ENCODE measurements at places on chromosomes 7 and 10.
A peak's percentile ranks its signal among the peaks of the same experiment; 100 is the strongest.

DNA sequence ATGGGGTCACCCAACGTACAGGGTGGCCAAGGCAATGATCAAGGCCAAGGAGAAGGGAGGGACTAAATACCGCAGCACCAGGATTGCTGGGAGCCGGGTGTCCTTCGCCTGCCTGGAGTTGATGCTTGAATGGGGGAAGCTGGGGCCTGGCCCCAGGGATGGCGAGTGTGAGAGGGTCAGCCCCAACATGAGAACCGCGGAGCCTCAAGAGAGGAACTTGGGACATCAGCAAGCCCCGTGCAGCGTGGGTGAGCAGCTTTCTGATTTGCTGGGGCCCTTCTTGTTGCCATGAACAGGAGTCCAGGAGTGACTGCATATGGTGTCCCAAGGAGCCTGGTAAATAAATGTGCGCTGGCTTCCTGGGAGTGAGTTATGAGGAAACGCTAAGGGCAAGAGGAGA is 72.8 kb upstream of the PITRM1 start:
- DNase-seq, result no peak

DNA sequence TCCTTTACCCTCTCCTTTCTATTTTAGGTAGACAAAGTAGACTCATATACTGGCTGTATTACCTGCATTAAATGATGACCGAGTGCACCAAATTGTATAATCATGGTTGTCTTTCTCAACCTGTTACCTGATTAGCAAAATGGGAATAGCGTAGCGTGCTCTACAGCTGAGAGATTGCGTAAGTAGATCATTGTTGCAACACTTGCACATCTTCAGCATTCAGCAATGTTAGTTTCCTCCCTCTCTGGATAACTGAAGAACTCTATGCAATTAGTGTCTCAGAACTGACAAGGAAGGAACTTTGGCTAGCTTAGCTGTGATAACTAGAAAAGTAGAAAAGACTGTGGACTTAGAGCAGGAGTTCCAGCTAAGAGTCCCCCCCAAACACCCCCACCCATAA is 787.4 kb downstream of the PHTF2 start:
- no peak for DNase-seq

GRCh38 chr7:28174901-28175661 is 5.5 kb downstream of the JAZF1 start:
- DNase-seq, result no peak

DNA sequence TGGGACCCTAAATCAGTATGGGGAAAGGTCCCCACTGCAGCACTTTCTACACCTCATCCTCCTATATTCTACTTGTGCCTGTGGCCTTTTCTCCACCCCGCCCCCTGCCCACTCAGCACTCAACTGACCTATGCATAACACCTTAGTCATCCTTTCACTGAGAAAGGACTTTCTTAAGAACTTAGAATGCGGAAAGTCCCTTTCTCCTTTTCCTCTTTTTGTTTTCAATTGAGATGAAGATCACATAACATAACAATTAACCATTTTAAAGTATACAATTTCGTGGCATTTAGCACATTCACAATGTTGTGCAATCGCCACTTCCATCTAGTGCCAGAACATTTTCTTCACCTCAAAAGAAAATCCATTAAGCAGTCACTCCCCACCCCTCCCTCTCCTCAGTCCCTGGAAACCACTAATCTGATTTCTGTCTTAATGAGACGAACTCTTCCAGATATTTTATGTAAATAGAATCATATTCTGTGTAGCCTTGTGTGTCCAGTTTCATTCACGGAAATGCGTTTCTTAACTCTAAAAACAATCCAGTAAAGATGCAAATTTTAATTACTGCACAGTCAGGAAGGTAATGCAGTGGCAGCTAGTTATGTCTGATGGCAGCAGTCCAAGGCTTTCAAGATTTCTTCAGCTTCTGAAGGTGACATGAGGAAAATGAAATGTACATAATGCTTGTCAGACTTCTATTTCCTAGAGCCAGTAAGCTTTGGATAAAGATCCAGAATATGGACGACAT is 41.7 kb downstream of the FAS start:
- peak; percentile 69 for DNase-seq

All from kidney glomerular epithelial cell (primary cell).